ENCODE measurements at places on chromosomes 7 and 10.

DNA sequence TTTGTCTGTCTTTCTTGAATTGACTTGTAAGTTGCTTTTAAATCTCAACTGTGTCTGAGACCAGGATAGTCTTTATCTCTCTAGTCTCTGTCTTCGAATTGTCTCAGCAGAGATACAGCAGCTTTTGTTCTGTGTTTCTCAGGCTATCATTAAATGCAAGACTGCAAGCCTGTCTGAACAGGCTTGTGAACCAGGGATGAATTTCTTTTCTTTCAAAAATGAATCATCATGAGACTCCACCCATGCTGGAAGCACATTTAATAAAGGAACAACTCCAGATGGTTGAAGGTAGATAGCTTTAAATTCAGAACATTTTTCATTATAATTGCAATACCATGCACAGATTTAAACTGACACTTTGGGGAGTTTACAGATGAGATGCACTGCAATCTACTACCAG is 155.9 kb downstream of the SEC23IP start:
- no peak for DNase-seq

- DNase-seq: no peak
These were observed 42.2 kb upstream of the SEMA3E start for GRCh38 chr7:83691095-83691494.

GRCh38 chr10:52119507-52119906 is 194.6 kb upstream of the DKK1 start:
- DNase-seq: no peak

DNA sequence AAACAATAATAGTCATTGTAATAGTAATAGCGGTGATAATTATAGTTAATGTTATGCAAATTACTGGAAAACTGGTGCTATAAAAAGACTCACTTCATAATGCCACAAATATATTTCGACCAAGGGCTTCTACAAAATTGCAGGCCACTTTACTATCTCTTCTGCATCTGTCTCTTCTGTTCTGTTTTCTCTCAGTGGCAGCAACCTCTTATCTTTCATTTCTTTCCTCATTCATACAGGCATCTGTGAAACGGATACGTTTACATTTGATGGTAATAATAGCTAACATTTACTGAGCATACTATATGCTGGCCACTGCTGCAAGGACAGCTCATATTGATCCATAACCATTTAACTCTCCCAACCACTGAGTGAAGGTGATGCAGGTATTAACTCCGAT is 537.4 kb upstream of the PFKP start:
- no peak for DNase-seq

DNA sequence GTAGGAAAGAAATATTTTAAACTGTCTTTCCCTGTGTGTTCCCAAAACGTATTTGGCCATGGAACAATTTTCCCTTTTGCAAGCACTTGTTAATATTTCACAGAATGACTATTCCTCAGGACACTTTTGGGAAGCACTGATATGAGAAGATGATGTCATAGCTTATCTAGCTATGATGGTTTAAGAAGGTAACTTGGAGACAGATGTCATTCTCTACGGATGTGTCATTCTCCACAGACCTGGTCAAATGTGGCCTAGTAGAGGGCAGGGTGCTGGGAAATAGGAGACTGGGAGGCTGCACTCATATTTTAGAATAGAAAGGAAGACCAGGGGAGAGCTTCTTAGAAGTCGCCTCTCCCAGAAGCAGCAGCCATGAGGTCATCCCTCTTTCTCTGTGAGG is 220.7 kb upstream of the GLI3 start:
- DNase-seq: no peak

DNA sequence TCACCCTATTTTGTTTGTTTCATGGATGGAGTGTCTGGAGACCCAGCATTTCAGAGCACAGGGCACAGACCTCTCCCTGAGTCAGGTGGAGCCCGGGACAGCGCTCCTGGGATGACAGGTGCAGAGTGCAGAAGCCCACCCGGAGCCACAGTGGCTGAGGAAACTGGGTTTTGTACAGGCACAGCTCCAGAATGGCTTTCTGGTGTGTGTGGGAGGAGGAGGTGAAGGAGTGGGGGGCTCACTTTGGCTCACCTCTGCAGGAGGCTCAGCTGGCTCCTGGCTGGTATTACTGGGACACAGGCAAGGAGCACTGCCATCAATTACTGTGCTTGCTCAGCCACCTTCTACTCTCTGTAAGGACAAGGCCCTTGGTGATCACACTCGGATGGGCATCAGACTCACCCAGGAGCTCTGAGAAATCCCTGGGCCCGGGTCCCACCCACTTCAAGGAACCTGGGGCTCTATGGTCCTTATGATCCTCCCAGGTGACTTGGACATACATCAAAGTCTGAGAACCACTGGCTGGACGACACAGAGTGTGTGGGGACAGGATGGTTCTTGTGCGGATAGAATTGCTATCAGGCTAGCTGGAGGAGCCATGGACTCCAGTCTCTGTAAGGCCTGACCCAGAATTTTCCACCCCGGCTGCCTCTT is 221.1 kb upstream of the ZNF32 start:
- no peak for DNase-seq

GRCh38 chr10:14010101-14010558 is 320.6 kb downstream of the FRMD4A start:
- no peak for DNase-seq

DNA sequence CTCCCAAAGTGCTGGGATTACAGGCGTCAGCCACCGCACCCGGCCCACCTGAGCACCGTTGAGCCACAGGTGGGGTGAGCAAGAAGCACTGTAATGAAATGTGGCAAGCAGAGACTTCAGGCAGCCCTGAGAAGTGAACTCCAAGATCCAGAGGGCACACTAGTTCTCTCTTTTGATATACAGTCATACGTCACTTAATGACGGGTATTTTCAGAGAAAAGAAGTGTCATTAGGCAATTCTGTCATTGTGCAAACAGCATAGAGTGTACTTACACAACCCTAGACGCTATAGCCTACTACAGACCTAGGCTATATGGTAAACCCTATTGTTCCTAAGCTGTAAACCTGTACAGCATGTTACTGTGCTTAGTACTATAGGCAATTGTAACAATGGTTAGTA is 7.9 kb downstream of the PANK1 start:
- DNase-seq: no peak

DNA sequence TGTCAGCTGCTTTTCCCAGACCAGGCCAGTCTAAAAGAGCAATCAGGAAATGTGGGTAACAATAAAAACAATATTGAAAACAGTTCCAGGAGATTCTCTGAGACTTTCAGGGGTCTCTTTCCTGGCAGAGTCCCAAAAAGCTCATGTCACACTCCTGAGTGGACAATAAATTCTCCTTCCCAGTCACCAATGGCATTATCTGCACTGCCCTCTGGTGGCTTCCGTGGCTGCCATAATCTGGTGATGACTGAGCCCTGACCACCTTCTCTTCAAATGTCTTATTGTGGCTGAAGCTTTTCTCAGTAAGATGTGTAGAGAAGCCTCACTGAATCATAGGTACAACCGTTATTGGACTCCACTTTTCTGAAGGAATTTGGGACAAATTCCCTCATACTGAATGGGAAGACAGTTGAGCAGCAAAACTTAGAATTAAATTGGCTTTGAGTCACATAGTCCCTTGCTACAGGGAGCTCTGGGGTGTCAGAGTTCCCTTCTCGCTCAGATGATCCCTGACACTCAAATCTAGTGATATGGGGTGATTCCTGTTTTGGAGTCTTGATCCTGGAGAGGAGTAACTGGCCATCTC is 24.4 kb upstream of the ASAH2 start:
- peak; percentile 23 for DNase-seq

GRCh38 chr7:96531331-96531730 is 178.3 kb downstream of the SEM1 start:
- DNase-seq: no peak

GRCh38 chr7:69285854-69286253 is 312.4 kb upstream of the AUTS2 start:
- no peak for DNase-seq

DNA sequence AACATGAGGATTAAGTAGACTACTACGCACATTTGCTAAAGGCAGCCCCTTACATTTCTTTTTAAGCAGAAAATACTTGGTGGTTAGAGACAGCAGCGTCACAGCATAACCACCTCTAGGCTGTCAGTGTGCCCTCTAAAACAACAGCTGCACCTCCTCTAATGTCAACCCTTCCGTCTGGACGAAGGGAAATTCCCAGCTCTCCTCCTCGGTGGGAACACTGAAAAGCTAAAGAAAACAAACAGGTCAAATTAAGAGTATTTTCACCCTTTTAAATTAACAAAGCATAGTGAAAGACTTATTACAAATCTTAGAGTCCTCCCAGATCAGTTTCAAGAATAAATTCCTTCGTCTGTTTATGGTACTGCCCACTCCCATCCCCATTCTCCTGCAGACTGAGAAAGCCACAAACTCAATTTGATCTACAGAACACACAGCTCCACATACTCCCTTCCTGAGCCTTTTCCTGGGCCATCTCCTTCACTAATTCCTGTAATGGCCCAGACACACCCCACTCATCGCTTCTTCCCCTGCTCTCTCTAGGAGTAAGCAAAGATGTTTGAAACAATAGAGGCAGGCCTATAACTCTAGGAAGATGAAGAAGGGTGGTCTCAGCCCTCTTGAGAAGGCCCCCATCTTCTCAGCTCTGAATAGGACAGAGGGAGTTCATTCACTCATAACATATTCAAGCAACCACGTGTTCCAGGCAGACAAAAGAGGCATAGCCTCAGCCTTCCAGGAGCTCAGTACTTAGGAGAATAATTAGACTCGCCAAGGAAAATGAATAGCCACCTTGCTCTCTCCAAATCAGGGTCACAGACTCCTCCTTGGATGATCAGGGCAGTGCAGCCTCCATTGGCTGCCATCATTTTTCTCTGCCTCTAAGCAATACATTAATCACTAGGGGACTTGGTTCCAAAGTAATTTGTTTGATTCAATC is 47.5 kb upstream of the HNRNPH3 start:
- no peak for DNase-seq

GRCh38 chr7:134744569-134744968 is 34.9 kb upstream of the CALD1 start:
- DNase-seq: no peak

- DNase-seq: no peak
These were observed 30.4 kb downstream of the GPRIN2 start for GRCh38 chr10:46525824-46526681.

DNA sequence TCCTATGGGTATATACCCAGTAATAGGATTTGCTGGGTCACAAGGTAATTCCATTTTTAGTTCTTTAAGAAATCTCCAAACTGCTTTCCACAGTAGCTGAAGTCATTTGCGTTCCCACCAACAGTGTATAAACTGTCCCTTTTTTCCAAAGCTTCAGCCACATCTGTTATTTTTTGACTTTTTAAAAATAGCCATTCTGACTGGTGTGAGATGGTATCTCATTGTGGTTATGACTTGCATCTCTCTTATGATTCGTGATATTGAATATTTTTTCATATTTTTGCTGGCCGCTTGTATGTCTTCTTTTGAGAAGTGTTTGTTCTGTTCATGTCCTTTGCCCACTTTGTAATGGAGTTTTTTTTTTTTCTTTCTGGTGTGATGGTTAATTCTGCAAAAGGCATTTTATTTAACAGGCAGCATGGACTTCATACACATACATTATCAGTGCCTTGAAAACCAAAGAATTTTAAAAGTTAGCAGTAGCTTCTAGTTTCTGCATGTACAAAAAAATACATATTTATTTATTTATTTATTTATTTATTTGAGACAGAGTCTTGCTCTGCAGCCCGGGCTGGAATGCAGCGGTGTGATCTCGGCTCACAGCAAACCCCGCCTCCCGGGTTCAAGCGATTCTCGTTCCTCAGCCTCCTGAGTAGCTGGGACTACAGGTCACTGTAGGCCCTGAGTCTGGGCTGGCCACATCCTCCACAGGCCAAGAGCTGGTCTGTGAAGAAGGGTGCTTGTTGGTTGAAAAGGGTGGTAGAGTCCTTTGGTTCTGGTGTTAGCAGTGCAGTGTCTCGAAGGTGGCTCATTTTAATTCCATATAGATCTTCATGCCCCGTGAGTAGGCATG is 32.3 kb downstream of the AGR3 start:
- DNase-seq: no peak

DNA sequence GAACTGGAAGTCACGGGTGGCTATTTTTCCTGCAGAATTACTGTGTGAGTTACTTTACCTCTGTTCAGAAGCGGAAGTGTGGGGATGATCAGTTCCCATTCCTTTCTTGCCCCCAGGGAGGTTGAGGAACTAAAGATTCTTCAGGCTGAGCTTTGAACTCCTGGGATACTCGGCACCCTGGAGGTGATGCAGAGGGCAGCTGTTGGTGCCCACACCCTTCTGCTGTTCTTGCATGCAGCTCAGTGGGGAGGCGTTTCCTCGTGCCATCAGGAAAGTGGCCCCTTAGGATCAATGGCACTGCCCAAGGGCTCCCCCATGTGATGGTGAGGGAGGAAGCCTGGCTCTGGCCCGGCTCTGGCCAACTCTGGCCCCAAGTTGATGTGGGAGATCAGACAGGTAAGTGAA is 44.7 kb upstream of the MXI1 start:
- DNase-seq: no peak

GRCh38 chr7:91942312-91942711 is 1.6 kb downstream of the AKAP9 start:
- no peak for DNase-seq

DNA sequence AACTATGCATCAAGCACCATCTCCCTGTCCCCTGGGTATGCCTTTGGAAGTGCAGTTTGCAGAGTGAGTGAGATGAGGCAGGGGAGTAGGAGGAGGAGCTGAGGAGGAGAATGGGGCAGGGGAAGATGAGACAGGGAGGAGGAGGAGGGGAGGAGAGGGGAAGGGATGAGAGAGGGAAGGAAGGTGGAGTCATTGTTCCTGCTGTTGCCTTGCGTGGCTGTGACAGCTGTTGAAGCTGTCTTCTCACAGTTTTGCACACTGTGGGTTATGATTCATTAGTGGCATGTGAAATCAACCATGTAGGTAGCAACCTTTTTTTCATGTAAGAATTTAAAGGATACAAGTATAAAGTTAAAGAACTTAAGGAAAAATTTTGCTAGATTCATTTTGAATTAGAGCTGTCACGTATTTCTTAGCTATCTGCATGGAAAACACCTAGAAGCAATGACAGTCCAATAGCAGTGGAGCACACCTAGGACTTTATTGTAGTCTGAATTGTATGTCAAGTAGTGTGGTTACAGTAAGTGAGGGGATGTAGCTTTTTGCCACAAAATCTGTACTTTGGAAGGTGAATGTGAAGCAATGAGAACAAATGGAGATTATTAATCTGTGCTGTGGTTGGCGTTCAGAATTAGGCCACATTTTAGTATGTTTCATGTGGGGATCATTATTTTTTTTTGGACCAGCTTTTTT is 21.7 kb downstream of the CCM2 start:
- no peak for DNase-seq

- no peak for DNase-seq
These were observed 50.2 kb downstream of the KCNH2 start for GRCh38 chr7:150927956-150928344.

DNA sequence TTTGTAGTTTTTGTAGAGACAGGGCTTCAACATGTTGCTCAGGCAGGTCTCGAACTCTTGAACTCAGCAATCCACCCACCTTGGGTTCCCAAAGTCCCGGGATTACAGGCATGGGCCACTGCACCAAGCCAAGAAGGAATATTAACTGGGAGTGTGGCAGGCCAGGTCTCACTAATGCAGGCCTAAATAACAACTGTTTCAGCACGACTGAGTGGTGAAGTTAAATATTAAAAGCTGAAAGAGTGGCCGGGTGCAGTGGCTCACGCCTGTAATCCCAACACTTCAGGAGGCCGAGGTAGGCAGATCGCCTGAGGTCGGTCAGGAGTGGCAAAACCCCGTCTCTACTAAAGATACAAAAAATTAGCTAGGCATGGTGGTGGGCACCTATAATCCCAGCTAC is 21.1 kb downstream of the CHUK start:
- DNase-seq: no peak

Measured in stimulated activated CD4-positive, alpha-beta T cell treated with anti-CD3 and anti-CD28 coated beads, Interleukin-4, amount 100 ng/mL, for 48 hours (primary cell).